ENCODE measurements at places on chromosomes 1 and 21.

DNA sequence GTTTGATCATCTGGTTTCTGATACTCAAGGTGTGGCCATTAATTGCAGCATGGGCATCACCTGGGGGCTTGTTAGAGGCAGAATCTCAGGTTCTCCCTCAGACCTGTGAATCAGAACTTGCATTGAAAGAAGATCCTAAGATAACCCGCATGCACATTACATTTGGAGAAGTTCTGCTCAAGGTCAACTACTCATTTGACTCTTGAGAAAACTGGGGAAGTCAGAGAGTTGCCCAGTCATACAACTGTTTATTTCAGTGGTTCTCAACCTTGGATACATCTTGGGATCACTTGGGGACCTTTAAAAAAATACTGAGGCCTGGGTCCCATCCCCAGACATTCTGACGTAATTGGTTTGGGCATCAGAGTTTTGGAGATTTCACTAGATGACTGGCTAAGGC, 30.5 kb downstream of the CAMTA1 start:
- DNase-seq: no peak

DNA sequence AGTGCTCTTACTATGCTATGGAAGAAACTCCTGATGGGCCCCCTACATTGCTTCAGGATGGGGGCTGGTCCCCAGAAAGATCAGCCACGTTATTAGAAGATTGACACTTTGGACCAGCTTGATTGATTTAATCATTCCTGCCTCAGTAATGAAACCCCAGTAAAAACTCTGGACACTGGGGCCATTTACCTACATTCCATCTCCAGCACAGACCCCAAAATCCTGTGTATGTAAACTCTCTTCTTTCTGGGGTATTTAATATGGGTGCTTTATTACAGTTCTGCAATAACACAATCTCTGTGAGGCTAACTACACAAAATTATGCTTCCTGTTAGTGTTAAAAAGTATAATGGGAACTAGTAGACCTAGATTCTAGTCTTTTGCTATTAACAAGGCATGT, 96.6 kb downstream of the KCNK1 start:
- no peak for DNase-seq

- no peak for DNase-seq
Observed at GRCh38 chr1:206575894-206576737, 36.1 kb downstream of the EIF2D start.

GRCh38 chr1:78726686-78727085, 77.1 kb downstream of the IFI44 start:
- no peak for DNase-seq

DNA sequence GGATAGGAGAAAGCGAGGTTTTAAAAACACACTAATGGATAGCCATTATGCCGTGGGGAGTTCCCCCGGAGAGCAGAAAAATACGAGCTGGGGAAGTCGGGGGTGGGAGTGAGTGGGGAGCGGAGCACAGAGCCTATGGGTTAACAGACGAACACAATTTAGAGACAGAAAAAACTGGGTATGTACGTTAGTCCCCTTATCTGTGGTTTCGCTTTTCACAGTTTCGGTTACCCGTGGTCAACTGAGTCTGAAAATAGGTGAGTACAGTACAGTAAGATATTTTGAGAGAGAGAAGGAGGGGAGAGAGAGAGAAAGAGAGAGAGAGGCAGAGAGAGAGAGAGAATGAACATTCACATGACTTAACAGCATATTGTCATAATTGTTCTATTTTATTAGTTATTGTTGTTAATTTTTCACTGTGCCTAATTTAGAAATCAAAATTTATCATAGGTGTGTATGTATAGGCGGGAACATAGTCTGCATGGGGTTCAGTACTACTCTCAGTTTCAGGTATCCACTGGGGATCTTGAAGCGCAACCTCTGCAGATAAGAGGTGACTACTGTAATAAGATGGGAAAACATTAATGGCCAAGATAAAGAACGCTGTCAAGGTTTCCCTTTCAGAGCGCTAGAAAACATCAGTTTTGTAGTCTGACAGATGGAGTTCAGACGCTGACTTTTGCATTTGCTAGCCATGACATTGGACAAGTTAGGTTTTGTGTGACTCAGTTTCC, 125.6 kb upstream of the LMO4 start:
- DNase-seq: no peak

DNA sequence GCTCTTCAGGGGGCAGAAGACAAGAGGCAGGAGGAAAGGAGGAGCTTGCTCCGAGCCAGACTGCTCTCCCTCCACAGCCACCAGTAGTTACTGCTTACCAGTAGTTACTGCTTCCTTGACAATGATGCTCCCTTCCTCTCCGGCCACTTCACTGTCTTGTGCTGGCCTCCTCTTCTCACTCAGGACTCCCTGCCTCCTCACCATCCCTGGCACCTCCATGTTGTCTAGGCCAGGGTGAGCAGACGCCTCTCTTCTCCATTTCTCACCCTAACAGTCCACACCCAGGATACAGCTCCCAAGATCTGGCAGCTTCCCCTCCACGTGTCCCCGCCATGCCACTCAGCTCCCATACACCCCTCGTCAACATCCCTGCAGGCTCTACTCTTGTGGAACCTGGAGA, 82.4 kb upstream of the TLR5 start:
- no peak for DNase-seq

- DNase-seq: no peak
Observed at GRCh38 chr1:64842224-64842623, 97.3 kb downstream of the RAVER2 start.

DNA sequence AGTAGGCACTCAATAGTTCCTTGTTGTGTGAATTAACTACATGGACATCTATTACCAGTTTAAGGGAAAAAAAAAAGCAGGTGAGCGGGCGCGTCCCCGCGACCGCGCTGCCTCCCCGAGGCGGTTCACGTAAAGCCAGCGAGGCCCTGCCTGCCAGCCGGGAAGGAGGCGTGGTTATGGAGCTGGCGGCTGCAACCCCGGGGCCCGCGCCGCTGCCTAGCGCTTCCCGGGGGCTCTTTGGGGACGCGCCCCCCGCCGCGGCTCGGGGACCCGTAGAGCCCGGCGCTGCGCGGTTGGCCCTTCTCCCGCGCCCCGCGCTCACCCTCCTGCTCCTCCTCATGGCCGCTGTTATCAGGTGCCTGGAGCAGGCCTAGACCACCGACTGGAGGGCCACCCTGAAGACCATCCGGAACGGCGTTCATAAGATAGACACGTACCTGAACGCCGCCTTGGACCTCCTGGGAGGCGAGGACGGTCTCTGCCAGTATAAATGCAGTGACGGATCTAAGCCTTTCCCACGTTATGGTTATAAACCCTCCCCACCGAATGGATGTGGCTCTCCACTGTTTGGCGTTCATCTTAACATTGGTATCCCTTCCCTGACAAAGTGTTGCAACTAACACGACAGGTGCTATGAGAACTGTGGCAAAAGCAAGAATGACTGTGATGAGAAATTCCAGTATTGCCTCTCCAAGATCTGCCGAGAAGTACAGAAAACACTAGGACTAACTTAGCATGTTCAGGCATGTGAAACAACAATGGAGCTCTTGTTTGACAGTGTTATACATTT, 2.6 kb upstream of the CC2D1B start:
- DNase-seq: peak; percentile 83
